NCI-H187 treated with DMSO at 0.1 percent for 48 hours (cell line): ENCODE measurements at places on chromosomes 3 and 15.

DNA sequence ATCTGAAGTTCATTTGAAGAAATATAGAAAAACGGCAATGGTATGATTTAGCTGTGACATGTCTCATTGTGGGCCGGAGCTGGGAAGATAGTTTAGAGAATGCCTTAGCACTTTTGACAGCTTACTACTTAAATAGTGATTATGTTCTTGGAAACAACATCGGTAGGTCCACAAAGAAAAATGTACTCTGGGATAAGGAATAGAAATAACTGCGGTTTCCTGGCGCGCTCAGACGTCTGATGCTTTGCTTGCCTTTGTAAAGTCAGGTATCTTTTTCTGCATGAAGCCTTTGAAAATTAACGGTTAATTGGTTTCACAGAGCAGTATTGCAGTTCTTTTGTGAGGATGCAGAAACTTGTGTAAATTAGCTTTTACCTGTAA, 1.4 kb downstream of the USP3 start:
- no peak for DNase-seq

DNA sequence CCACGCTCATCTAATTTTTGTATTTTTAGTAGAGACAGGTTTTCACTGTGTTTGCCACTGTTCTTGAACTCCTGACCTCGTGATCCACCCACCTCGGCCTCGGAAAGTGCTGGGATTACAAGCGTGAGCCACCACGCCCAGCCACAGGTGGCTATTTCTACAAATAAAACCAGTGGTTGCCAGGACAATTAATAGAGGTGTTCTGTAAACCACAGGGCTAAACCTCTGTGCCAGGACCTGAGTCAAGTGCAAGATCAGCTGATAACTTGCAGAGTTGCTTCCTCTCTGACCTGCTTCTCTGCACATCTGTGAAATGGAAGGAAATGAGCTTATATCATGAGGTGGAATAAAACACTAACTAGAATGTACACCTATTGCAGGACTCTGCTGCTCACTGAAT, 72.8 kb downstream of the CD200R1L start:
- DNase-seq, result no peak

- DNase-seq, result no peak
Measured at GRCh38 chr3:71862371-71863140, 77.6 kb upstream of the PROK2 start.

GRCh38 chr15:64213646-64214045, 50.8 kb upstream of the PPIB start:
- no peak for DNase-seq

DNA sequence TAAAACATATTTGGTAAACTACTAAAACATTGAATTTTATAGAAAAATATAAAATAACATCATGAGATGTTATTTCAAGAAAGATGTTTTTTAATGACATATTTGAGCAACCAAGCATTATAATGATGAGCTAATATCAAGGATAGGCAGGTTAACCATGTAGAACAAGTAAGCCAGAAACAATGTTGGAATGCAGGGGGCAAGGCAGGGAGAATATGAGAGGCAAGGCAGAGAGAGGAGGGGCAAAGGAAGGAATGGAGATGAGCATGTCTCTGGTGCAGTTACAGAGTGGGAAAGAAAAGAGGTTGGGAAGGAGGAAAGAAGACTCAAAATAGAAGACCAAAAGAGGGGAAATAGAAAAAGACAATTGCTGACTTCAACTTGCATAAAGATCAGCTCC, 390.4 kb downstream of the MCTP2 start:
- DNase-seq, result no peak

- no peak for DNase-seq
Measured at GRCh38 chr15:39721893-39722292, 60.7 kb downstream of the FSIP1 start.

DNA sequence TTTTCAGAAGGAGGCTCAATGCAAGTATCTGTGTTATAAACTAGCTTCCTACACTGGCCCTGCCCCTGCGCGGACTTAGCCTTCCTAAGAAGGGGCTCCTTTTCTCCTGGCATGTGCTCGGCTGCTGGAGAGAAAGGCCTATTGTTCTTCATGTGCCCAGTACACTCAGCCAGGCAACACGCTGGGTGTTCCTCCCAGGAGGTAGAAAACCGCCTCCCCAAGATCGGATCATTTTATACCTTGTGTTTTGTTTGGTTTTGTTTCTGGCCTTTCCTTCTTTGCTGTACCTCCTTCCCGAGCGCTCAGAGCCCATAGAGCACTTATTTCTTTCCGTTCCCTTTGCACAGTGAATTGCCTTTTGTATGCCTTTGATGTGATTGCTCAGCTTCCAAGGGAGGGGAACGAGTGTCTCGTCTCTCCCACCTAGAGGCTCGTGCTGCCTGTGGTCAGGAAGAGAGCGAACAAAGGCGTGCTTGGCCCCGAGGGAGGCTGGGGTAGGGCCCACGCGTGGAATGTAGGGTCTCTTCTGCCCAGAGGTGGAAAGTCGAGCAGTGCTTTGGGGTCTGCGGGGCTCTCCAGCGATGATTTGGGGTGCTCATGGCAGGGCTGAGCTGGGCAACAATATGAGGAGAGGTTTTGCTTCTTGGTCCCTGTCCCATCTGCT, 30.0 kb downstream of the CCNL1 start:
- DNase-seq, result peak; percentile 19

DNA sequence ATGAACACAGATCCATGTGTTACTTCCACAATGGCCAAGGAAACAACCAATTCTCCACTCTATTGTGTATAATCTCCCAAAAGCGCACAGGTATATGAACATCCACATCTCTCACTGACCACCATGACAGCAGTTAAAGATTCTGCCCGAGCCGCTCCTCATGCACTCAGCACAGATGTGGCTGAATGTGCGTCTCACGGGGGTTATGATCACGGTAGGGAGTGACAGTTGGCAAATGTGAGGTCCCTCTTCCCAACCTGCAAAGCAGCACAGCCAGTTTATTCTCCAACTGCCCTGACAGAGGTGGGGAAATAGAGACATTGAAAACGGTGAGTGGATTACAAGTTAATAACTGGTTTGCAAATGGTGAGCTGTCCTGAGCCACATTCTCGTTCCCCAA, 17.6 kb downstream of the FOXP1 start:
- DNase-seq, result no peak

DNA sequence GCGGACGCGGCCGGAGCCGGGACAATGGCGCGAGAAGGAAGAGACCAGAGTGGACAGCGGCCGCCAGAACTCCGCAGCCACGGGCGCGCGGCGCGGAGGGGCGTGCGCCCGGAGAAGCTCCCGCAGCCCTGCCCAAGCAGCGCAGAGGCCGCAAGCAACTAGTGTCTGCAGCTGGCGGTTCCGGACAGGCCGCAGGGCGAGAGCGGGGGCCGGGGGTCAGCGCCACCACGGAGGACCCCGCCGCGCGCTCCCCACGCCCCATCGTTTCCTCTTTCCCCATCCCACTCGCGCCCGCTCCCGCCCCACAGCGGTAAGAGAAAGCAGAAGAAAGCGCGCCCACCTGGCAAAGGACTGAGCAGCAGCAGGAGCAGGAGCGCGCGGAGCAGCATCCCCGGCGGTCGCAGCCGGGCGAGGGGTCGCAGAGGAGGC, 440 bp downstream of the PRTG start:
- no peak for DNase-seq

DNA sequence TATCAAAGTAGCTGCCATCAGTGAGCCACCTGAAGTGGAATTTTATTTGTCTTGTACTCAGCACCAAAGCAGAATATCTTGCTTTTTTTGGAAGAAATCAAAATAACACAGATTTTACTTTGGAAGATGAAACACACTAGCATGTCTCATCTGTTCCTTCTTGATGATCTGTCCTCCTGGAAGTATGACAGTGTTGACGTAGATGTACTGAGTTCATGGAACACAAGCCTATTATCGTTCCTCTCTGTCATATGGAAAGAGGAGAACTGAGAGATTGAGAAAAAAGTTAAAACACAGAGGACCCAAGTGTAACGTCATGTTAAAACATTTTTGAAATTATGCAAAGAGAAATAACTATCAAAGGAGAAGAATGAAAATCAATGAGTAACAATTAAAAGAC, 340.2 kb downstream of the ROBO2 start:
- no peak for DNase-seq

- DNase-seq, result no peak
Measured at GRCh38 chr3:155641956-155642355, 102.9 kb downstream of the PLCH1 start.

GRCh38 chr3:90031121-90031520, 923.7 kb downstream of the EPHA3 start:
- no peak for DNase-seq

GRCh38 chr3:64173563-64173962, 51.7 kb downstream of the PRICKLE2 start:
- DNase-seq, result no peak

GRCh38 chr15:76258460-76258859, 52.8 kb downstream of the ETFA start:
- DNase-seq, result no peak

DNA sequence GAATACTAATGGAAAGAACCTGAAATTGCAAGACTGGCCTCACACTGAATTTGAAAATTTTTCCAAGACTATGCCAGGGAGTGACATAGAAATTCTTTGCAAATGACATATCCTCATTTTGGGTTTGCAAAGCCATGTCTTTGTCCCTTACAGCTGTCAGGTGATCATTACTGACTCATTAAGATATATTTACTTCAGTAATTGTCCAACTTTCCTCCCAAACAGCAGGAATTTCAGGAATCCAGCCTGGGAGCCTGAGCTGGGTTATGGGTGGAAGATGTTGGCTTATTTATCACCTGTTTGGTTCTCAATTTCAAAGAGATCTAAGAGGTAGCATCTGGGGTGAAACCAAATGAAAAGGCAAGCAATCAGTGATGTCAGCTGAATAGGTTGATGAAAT, 111.6 kb upstream of the ACP3 start:
- DNase-seq, result no peak

GRCh38 chr15:70483513-70483912, 279.8 kb downstream of the UACA start:
- no peak for DNase-seq

DNA sequence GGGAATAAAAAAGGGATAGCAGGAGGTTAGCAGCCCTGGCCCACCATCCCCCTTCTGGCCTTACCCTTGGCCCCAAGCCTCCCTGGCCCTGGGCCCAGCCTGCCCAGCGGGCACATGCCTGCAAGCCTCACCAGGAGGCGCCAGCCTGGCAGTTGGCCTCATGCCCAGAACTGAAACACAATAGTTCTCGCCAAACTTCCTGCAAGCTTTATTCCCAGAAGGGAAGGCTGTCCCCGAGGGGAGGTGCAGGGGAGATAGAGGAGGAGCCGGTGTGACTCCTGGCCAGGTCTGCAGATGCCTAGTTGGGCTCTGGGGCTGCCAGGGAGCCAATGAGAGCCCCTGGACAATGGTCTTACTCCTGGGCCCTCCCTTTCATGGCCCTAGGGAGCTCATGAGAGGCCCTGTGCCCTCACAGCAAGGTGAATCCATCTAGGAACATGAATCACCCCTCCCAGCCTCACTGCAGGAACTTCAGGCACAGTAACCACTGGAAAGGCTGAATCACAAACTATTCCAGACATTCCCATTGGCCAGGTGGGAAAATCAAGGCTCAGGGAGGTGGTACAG, 4.0 kb downstream of the CCDC33 start:
- DNase-seq, result peak; percentile 70

GRCh38 chr3:119937229-119937628, 155.3 kb downstream of the NR1I2 start:
- no peak for DNase-seq

- no peak for DNase-seq
Measured at GRCh38 chr3:115341208-115341607, 194.1 kb upstream of the ZBTB20 start.

GRCh38 chr3:79414035-79414434, 353.8 kb downstream of the ROBO1 start:
- DNase-seq, result no peak

DNA sequence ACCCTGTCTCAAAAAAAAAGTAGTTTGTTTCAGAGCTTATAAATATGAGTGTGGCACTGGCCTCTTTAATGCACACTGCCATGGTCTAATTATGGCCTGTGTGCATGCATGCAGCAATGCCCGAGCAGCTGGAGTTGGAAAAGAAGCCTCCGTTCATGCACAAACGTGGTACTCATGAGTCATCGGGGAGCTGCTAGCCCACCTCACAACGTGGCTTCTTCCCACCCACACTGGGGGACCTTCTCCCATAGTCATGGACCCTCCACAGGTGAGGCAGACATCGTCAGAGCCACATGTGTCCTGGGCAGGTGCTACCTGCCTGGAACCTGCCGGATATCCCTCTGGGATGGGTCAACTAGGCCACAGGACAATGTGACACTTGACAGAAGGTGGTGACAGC, 66.7 kb downstream of the ATP10A start:
- no peak for DNase-seq
